ENCODE measurements at places on chromosomes 4 and X.

DNA sequence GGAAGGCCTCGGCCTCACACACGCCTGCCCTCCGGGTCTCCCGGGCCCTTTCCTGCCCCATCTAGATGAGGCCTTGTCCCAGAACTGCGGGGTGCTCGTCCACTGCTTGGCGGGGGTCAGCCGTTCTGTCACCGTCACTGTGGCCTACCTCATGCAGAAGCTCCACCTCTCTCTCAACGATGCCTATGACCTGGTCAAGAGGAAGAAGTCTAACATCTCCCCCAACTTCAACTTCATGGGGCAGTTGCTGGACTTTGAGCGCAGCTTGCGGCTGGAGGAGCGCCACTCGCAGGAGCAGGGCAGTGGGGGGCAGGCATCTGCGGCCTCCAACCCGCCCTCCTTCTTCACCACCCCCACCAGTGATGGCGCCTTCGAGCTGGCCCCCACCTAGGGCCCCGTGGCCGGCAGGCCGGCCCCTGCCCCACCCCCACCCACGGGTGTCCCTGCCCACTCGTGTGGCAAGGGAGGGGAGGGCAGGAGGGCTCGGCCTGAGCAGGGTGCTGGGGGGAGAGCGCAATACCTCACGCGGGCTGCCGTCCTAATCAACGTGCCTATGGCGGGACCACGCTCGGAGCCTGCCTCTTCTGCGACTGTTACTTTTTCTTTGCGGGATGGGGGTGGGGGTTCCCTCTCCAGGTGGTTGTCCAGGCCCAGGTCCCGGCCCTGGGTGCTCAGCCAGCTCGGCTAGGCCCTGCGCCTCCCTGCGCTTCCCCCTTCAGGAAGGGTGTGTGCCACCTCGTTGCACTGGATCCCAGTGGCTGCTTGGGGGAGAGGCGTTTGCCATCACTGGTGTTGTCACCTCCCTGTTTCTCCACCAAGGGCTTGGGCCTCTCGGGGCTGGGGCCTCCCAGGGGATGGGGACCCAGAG lies 3.1 kb downstream of the DUSP9 start:
- peak; percentile 19 for DNase-seq

DNA sequence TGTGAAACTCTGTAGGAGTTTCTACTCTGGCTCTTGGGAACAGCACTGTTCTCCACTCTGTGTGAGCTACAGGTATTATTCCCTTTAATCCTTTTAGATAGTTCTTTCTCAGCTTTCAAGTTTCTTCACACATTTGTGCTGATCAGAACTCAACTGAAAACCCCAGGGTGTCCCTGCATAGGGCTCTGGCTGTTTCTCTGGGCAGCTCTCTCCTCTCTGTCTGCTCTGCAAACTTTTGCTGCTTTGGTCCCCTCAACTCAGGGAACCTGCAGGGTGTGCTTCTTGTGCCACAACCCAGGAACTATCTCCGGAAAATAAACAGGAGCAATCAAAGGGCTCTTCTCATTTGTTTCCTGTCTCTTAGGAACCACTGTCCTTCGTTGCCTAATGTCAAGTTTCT lies 196.6 kb upstream of the GABRA2 start:
- DNase-seq = peak; percentile 29

GRCh38 chrX:153411988-153412574 lies 809 bp downstream of the ZFP92 start:
- DNase-seq = no peak

- no peak for DNase-seq
Measured at GRCh38 chrX:129976441-129976840, 6.0 kb upstream of the BCORL1 start.
